ENCODE measurements at places on chromosomes 16 and 17.

DNA sequence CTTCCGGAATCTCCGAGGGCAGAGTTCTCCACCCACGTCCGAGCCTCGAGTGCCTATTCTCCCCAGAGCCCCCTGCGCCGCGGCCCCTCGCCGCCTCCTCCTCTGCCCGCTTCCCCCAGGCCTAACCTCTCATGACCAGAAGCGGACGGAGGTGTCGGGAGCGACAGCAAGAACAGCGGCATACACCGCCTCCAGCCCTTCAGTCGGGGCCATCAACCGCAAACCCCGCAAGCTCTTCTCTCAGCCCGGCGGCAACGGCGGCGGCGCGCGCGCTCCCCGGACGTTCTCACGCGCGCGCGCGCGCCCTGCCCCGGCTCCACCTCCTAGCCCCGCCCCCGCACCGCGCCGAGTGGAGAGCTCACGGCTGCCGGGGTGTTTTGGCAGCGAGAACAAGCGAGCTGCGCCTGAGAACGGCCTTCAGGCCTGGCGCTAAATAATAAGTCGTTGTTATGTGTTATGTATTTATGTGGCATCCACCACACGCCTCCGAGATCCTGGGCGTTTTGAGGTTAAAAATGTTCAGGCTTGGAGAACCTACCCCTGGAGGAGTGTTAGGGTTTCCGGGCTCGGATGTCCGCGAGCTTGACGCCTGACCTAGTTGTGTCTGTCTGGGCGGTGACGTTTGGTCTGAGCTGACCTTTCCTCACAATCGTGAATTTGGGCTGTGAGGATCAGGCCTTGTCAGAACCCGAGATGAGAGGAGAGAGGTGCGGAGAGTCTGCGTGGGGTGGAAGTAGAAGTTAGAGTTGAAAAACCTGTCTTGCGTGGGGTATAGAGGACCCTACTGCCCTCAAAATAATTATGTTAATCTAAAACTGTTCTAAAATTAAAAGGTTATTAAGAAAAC is at the start of gene RNFT1:
Gene RNFT1, minus strand, starts transcription at position 259 of the 847 bp plus-strand sequence. Its CDS starts 77 bp downstream, at position 182.
- peak; percentile 83 for DNase-seq

- peak; percentile 80 for DNase-seq
Observed at GRCh38 chr16:23145608-23146007, 3.6 kb downstream of the USP31 start.

DNA sequence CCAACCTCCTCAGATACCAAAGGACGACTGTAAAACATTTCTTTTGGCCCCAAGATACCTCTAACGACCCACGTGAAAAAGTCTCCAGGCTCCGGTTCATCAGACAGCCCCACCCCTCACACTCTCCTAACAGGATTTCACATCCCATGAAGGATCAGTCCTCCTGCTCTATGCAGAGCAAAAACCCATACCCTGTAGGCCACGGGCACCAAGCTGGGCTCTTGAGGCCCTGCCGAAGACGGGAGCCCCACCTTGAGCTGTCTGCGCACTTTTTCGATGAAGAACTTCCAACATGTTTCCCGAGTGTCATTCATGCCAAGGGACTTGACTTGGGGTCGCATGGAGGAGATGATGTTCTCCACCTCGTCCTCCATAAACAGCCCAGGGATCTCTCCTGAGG is 89.9 kb downstream of the PGS1 start:
- no peak for DNase-seq

DNA sequence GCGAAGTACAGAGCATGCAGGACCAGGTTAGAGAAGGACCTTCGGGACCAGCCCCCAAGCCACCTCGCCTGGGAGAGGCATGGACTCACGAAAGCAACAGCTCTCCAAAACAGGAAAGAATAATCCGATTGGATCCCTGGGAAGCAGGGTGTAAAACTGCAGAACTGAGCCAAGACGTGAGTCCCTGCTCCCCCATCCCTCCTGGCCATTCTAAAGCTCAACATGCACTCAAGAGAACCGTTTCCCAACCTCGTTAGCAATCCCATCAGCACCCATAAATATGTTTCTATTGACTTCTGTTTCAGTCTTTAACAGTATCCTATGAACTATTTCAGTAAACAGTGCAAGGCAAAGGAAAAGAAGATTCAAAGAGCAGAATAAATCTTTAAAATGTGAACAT is 167.0 kb downstream of the COPRS start:
- DNase-seq, result no peak

- no peak for DNase-seq
Observed at GRCh38 chr17:61568219-61569072, 22.6 kb downstream of the NACA2 start.

GRCh38 chr16:16882766-16883165 is 503.8 kb downstream of the NPIPA7 start:
- DNase-seq, result no peak

DNA sequence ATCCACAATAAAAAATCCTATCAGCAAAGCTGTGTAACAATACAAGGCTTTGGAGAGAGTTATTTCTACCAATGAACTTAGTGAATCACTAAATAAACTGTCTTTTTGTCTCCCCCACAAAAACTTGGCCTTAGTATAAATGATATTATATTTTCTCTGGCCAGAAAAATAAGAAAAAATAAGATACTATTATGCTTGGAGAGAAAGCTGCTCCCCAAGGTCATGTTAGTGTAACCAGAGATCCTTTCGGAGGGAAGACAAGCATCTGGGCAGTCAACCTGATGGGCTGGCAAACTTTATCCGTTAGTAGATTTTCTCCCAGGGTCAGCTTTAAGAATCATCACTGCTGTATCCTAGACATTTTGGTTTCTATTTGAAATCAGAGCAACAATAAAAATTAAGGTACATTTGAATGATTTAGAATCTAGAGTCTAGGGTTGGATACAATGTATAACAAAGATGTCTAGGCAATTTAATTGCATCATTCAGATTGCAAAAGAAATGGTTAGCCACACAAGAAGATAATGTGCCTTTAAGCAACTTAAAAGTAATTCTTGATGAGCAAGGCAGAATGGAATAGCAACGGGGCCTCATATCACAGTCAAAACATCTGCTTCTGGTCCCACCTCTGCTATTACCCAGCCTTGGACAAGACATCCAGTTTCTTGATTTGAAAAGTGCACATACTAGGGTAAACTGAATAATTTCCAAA is 280.4 kb downstream of the SLC39A11 start:
- DNase-seq, result no peak

GRCh38 chr17:19418251-19418992 is 7.4 kb downstream of the RNF112 start:
- peak; percentile 42 for DNase-seq

DNA sequence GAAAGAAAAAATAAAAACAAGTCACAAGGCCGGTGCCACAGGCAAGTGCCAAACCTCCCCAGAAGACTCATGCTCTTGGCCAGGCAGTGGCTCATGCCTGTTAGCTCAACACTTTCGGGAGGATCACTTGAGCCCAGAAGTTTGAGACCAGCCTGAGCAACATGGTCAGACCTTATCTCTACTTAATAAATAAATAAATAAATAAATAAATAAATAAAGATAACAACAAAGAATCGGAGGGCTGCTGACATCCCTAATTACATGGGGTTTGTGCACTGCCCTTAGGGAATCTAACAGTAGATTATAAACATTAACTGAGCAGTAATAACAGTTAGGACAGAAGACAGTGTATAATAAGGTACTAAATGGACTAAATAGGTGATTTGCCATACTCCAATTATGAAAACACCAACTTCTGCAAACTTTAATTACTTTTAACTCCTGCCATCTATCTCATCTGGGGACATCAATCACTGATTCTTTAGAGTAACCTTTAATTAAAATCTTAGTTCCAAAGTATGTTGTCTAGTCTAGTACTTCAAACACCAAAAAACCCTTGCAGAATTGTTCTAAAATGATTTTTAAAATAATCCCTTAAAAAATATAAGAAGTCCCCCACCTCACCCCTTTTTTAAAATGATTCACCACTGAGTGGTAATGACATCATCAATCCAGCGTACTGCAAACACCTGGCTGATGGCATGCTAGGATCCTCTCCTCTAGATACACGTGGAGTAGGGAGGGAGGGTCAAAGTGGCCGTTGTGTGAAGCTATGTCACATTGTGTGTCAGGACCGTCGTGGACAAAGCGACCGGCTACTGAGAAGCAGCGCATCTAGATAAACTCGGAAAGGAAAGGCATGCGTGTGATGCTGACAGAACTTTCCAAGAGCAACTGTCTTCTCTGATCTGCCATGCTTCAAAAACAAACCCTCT is 28.5 kb downstream of the CYTH1 start:
- no peak for DNase-seq

GRCh38 chr17:39736319-39737165 is 1.2 kb upstream of the GRB7 start:
- no peak for DNase-seq

DNA sequence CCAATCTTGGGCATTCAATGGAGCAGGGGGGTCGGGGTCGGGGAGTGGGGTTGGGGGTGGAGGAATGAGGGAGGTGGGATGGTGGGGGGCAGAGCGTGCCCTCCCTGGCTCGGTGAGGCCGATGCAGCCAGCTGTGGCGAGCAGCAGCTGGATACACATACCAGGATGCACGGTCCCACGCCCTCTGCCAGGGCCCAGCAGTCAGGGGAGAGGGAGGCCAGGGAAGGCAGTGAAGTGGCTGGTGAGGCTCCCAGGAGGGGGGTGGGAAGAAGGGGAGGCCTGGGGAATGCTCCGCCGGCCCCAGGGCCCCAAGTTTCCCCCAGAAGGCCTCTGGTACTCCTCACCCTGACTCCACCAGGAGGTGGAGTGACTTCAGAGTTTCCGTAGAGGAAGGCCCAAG is 77.6 kb upstream of the LHX1 start:
- DNase-seq, result no peak

DNA sequence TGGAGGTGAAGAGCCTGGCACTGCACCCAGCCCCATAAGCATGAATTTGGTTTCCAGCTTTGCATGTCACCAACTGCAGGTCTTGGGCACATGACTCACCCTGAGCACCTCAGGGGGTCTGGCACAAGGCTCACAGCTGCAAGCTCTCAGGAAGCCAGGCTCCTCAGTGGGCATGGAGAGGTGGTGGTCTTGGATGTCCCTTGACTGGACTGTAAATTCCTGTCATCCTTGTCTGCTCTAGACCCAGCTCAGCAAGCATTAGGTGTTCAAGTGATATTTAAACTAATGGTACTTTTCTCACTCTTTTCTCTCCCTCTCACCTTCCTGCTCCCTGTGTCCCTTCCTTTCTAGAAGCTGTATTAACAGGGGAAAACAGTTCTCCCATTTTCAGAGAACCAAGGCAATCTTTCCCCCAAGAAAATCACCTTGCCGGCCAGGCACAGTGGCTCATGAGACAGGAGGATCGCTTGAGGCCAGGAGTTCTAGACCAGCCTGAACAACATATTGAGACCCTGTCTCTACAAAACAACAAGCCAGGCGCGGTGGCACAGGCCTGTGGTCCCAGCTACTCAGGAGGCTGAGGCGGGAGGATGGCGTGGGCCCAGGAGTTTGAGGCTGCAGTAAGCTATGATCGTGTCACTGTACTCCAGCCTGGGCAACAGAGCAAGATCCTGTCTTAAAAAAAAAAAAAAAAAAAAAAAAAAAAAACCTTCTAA is 5.1 kb upstream of the KIFC3 start:
- peak; percentile 63 for DNase-seq

DNA sequence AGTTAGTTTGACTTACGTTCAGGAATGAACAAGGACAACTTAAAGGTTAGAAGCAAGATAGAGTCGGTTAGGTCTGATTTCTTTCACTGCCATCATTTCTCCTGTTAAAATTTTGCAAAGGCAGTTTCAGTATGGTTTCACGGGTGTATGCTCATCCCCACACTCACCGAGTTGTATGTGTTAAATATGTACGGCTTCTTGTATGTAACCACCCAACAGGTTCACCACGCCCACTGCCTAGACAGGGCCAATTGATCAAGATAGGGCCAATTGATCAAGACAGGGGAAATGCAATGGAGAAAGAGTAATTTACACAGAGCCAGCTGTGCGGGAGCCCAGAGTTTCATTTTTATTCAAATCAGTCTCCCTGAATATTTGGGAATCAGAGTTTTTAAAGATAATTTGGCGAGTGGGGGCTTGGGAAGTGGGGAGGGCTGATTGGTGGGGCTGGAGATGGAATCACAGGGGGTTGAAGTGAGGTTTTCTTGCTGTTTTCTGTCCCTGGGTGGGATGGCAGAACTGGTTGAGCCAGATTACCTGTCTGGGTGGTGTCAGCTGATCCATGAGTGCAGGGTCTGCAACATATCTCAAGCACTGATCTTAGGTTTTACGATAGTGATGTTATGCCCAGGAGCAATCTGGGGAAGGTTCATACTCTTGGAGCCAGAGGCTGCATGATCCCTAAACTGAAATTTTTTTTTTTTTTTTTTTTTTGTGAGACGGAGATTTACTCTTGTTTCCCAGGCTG is 62.4 kb upstream of the PLCG2 start:
- no peak for DNase-seq

GRCh38 chr16:56916571-56917403 is 15.2 kb upstream of the HERPUD1 start:
- no peak for DNase-seq

GRCh38 chr16:85302848-85303353 is 190.6 kb upstream of the CIBAR2 start:
- DNase-seq, result no peak

- no peak for DNase-seq
Observed at GRCh38 chr16:62573466-62573865, 537.2 kb upstream of the CDH8 start.

DNA sequence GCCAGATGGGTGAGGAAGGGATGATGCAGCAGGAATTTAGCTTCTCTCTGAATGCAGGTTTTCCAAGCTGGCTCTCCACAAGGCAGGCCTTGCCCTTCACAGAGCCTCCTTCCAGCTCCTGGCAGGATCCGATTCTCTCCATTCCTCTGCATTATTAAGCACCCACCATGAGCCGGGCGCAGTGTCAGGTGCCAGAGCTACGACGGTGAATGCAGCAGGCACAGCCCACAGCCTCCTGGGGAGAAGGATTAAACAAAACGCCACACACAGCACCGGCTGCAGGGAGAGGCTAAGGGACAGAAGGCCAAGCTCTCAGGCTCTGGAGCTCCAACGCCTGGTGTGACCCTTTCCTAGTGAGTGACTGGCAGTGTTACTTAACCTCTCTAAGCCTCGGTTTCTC is 7.1 kb upstream of the MT2A start:
- DNase-seq, result no peak

- DNase-seq, result peak; percentile 56
Observed at GRCh38 chr16:31700530-31701388, 172.8 kb upstream of the ZNF267 start.

- no peak for DNase-seq
Observed at GRCh38 chr17:19303367-19303776, 59.2 kb downstream of the B9D1 start.

GRCh38 chr17:83152745-83153611 is 73.6 kb downstream of the METRNL start:
- no peak for DNase-seq

DNA sequence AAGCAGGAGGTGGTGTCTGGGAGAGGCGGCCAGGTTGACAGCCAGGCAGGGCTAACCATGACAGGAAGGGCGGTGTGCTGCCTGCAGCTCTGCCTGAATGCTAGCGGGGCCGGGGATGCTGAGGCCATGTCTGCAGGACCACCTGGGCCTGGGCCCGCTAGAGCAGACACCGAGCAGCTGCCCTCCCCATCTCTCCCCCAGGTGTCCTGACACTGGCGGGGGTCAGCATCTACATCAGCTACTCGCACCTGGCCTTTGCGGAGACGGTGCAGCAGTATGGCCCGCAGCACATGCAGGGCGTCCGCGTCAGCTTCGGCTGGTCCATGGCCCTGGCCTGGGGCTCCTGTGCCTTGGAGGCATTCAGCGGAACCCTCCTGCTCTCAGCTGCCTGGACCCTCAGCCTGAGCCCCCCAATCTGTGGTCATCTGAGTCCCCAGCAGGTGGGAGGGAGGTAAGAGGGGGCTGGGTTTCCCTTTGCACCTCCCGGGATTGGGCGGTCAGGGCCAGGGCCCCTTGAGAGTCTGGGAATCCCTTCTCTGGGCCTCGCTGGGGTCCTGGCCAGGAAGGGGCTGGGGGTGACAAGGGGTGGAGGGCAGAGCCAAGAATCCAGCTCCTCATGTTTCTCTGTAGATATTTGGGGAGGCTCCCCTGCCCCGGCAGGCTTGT is 7.5 kb downstream of the TMEM235 start:
- DNase-seq, result no peak

Measured in EL (cell line).